ENCODE measurements at places on chromosomes 12 and 14. TPM values are rescaled to one million over a fixed set of nuclear protein-coding genes. Genes with fewer than 3 reads are reported as not detected.

GRCh38 chr14:101217080-101217463 is 313.6 kb upstream of the RTL1 start:
- H3K4me3 ChIP-seq = no peak overlapping the region
- no peaks in the 10 kb centered on the region for H3K36me3 ChIP-seq
- no peaks in the 10 kb centered on the region for H3K4me1 ChIP-seq

DNA sequence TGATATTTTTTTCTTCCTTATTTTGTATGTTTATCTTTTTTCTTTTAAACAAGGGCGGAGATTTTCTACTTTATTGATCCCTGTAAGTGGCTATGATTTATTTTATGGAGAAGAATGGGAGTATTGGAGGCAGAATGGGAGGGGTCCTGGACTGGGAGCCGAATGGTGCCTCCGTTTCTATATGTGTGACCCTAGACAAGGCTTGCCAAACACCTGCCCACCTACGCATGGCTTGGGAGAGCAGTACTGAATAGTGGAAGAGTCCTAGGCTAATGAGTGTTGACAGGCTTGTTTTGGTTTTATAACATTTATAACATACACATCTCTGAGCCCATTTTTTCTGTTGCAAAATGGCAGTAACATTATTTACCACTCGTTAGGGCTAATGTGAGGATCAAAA is 29.0 kb downstream of the STK38L start:
- H3K27me3 ChIP-seq = no peaks in the 10 kb centered on the region
- DNase-seq = no peak
- no peak overlapping the region for H3K4me3 ChIP-seq
- peak overlapping the region; percentile 52 for H3K27ac ChIP-seq

DNA sequence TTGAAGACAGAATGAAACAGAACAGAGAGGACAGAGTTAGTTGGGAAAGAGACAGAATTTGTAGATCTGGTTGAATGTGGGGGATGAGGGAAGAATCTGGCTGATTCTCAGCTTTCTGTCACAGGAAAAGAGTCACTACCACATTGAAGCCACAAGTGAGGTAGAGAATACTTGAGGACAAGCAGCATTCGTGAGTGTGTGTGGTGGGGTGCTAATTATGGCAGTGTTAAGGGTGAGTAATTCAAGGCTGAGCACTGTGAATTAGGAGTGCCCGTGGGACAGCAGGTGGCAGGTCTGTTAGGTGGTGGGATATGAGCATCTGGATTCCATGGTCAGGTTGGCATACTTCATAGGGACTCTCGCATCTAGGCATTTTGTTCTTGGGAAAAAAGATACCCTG is 347.4 kb upstream of the PRICKLE1 start:
- DNase-seq = no peak
- H3K4me3 ChIP-seq = no peak overlapping the region
- H3K4me1 ChIP-seq = no peaks in the 10 kb centered on the region
- no peaks in the 10 kb centered on the region for H3K36me3 ChIP-seq

DNA sequence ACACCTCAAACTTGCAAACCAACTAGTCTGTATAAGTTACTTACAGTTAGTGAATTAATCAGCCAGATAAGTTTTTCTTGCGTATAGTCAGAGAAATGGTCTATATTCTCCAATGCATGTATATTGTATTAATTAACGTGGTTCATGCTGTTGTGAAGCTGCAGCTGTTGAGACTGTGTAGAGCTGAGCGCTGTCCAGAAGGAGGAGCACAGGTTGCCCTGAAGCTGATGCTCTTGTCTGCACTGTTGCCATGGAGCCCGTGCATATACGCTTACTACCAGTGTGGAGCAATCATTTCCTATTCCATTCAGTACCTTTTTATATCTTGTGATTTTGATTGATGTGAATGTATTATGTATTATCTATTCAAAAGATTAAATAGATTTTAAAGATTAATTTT is 74.3 kb upstream of the ARID2 start:
- H3K27ac ChIP-seq = no peak overlapping the region
- H3K4me3 ChIP-seq = no peak overlapping the region
- no peaks in the 10 kb centered on the region for H3K36me3 ChIP-seq
- no peaks in the 10 kb centered on the region for H3K27me3 ChIP-seq

GRCh38 chr14:89198544-89199329 is 218.3 kb downstream of the FOXN3 start:
- no peak overlapping the region for H3K27ac ChIP-seq
- H3K4me1 ChIP-seq = no peaks in the 10 kb centered on the region
- no peak overlapping the region for H3K4me3 ChIP-seq
- no peak for DNase-seq
- peaks cover 26% of the 10 kb centered on the region for H3K36me3 ChIP-seq
- H3K27me3 ChIP-seq = no peaks in the 10 kb centered on the region

DNA sequence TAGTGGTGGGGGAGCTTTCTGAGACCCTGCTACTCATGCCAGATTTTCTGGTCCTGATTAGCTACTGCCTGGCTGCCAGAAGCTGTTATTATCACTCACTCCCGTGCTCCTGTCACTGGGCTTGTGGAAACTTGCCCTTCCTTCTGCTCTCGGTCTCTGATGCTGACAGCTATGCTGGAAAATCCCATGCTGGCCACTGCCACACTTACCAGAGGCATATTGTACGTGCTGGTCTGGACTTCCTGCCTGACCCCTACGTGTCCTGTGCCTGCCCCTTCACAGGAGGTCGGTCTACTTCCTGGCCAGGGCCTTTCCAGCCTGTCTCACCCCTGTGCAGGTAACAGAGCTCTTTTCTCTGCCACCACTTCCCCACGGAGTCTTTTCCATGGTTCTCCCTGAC is 149.4 kb upstream of the PLEKHG7 start:
- no peak overlapping the region for H3K4me3 ChIP-seq
- peak overlapping the region; percentile 8 for H3K27ac ChIP-seq

DNA sequence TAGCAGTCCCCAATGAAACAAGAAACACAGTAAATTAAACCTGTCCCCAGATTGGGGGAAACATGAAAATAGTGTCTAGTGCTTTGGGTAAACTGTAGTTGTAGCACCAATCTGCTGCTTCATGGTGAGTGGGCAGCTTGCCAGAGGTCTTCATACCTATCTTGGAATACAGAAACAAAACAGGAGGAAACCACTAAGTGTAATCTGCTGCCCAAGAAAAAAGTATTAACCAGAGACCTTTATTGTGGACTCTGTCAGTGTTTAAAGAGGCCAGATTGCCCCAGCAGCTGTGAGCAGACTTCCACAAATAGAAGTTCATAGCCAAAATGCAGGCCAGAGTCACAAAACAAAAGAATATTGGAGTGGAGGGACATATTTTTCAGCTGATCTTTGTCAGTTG is 2.3 kb downstream of the ISCU start:
- no peaks in the 10 kb centered on the region for H3K4me1 ChIP-seq
- peaks cover 16% of the 10 kb centered on the region for H3K36me3 ChIP-seq
- H3K27ac ChIP-seq = peak overlapping the region; percentile 9

DNA sequence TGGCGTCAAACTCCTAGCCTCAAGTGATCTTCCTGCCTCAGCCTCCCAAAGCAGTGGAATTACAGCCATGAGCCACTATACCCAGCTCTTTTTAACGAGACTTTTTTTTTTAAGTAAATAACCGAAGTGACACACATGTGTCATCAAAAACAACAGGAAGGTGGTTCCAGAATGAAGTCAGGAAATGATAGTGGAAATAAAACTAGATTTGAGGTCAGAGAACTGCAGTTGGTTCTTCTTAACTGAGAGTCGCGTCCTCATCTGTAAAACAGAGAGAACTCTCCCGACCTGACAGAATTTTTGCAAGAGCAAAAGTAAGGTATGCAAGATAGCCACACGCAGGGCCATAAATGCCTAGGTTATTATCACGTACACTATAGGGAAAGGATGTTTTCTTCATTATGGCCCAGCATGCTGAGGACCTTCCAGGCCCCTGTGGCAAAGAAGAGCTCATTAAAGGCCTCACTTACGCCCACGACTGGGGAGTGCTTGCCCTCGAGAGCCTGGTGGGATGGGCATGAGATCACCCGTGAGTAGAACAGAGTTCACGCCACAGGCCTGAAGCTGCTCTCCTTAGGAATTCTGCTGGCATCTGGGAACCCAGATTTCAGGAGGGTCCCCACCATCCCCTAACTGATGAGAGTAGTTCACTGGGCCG is 67.2 kb downstream of the SCARB1 start:
- peak overlapping the region; percentile 57 for H3K27ac ChIP-seq
- no peaks in the 10 kb centered on the region for H3K27me3 ChIP-seq
- H3K36me3 ChIP-seq = no peaks in the 10 kb centered on the region
- H3K4me3 ChIP-seq = no peak overlapping the region
- no peak for DNase-seq

DNA sequence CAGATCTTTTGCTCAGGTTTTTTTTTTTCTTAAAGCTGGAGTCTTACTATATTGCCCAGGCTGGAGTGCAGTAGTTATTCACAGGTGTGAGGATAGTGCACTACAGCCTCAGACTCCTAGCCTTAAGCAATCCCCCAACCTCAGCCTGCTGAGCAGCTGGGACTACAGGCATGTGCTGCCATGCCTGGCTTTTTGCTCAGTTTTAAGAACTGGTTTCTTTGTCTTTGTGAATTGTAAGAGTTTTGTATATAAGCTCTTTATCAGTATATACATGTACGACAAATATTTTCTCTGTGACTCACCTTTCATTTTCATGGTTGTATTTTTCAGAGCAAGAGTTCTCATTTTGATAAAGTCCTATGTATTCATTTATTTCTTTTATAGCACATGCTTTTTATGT is 33.3 kb upstream of the C2CD5 start:
- no peaks in the 10 kb centered on the region for H3K4me1 ChIP-seq
- no peak overlapping the region for H3K4me3 ChIP-seq
- H3K36me3 ChIP-seq = no peaks in the 10 kb centered on the region
- no peak overlapping the region for H3K27ac ChIP-seq
- DNase-seq = no peak

GRCh38 chr12:104058802-104059201 is 5.5 kb upstream of the HCFC2 start:
- DNase-seq = no peak
- H3K36me3 ChIP-seq = no peaks in the 10 kb centered on the region
- no peak overlapping the region for H3K4me3 ChIP-seq
- H3K4me1 ChIP-seq = no peaks in the 10 kb centered on the region
- no peak overlapping the region for H3K27ac ChIP-seq

- H3K4me3 ChIP-seq = no peak overlapping the region
- no peaks in the 10 kb centered on the region for H3K4me1 ChIP-seq
- no peak for DNase-seq
- no peaks in the 10 kb centered on the region for H3K36me3 ChIP-seq
- H3K27ac ChIP-seq = no peak overlapping the region
- H3K27me3 ChIP-seq = no peaks in the 10 kb centered on the region
Measured at GRCh38 chr14:53180272-53181221, 27.4 kb upstream of the DDHD1 start.

DNA sequence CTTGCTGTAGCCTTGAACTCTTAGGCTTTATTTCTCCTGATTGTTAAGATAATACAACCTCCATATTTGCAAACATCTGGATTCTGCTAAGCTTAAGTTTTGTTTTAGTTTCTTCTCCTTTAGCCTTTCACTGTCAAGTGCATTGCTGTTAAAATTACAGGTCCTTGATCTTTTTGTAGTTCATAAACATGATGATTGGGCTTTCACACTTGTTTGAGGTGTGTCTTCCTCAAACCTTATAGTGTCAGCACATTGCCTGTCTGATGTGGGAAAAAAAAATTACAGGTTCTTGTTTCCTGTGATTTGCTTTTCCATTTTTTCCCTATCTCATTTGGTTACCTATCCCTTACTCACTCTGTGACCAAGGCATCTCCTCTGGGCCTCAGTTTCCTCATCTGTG is 59.2 kb downstream of the BICDL1 start:
- DNase-seq = no peak
- no peaks in the 10 kb centered on the region for H3K4me1 ChIP-seq
- no peaks in the 10 kb centered on the region for H3K36me3 ChIP-seq
- no peak overlapping the region for H3K27ac ChIP-seq

DNA sequence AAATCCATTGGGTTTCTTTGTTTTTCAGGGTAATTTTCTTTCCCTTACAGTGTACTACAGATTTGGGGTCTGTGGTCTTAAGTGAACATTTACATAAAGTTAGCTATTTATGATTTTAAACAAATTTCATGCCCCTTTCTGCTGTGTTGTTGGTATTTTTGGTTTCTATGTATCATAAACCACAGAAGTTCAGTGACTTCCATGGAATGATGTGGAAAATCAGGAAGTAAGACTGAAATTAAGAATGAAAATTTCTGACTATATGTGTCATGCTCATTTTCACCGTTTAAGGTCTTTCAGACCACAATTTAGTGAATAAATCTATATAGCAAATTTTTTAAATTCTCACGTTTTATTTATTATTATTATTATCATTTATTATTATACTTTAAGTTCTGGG is 31.7 kb downstream of the ETV6 start:
- no peaks in the 10 kb centered on the region for H3K36me3 ChIP-seq
- H3K4me1 ChIP-seq = peaks cover 25% of the 10 kb centered on the region
- no peak for DNase-seq
- H3K4me3 ChIP-seq = no peak overlapping the region
- no peaks in the 10 kb centered on the region for H3K27me3 ChIP-seq

GRCh38 chr14:103178521-103178920 is 55.3 kb downstream of the TNFAIP2 start:
- H3K27me3 ChIP-seq = no peaks in the 10 kb centered on the region
- H3K4me3 ChIP-seq = no peak overlapping the region
- DNase-seq = no peak
- H3K4me1 ChIP-seq = no peaks in the 10 kb centered on the region

DNA sequence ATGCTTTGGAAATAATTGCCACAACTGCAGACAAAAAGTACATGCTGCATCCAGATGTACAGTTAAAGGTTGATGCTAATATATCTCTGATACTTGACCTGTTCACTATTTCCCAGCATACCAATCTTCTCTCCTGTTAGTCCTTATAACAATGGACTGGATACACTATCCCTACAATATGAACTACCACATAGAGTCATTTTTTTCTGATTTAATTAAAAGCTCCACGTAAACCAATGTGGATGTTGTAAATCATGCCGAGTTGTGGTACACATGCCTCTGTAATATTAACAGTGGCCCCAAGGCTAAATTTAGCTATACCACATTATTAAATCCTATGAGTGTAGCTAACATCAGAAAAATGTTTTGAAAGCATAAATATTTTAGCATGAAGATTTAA is 469.1 kb upstream of the RPL10L start:
- no peak for DNase-seq
- H3K27ac ChIP-seq = no peak overlapping the region
- no peak overlapping the region for H3K4me3 ChIP-seq
- no peaks in the 10 kb centered on the region for H3K36me3 ChIP-seq
- H3K4me1 ChIP-seq = no peaks in the 10 kb centered on the region
- no peaks in the 10 kb centered on the region for H3K27me3 ChIP-seq

Gene LRFN5
- 72.6 TPM for total RNA-seq

Gene CLEC2B
- 27.5 TPM for total RNA-seq

Gene FAR2
- 9.0 TPM for total RNA-seq

Gene SIX1
- total RNA-seq = 7.5 TPM

Gene RNU4-1
- under 0.01 TPM for total RNA-seq

Gene PCK2
- 49.2 TPM for total RNA-seq

Measured in tibial nerve (tissue), 4 donors.